ENCODE measurements at places on chromosomes 2 and 18. TPM values are rescaled to one million over a fixed set of nuclear protein-coding genes. Genes with fewer than 3 reads are reported as not detected.

DNA sequence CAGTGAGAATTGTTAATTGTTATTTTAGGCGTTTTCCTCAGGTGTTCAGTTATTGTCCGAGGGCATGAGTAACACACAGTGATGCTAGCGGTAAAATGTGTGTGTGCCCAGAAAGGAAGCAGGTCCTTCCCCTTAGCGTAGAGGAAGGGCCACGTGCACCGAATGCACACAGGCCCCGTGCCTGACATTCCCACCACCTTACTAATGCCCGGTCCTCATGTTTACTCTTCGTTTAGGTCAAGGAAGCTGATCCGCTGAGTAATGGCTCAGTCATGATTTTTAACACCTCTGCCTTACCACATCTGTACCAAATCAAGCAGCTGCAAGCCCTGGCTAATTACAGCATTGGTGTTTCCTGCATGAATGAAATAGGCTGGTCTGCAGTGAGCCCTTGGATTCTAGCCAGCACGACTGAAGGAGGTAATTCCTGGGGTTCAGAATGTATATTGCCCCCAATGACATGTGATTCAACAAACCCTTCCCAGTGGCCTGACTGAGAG is 76.7 kb downstream of the MERTK start:
- peak; percentile 12 for DNase-seq

DNA sequence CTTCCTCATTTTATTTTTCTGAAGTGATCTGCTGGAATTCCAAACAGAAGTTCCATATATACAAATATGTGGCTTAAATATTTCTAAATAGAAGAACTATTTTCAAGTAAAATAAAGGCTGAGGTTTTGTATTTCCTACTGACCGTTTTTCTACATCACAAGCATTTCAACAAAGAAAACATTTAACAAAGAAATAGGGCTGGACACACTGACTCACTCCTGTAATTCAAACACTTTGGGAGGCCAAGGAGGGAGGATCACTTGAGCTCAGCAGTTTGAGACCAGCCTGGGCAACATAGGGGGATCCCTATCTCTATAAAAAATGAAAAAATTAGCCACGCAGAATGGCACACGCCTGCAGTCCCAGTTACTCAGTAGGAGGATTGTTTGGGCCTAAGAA is 44.6 kb downstream of the TANK start:
- DNase-seq, result no peak

GRCh38 chr18:48806551-48807261 is 144.1 kb downstream of the SMAD7 start:
- no peak for DNase-seq

The CHRNG gene
- total RNA-seq, result not detected

The B4GALT6 gene
- not detected for total RNA-seq

The WNT10A gene
- total RNA-seq, result 0.12 TPM

The RBM43 gene
- 3.5 TPM for total RNA-seq
